ENCODE measurements at places on chromosomes 5 and 9.

DNA sequence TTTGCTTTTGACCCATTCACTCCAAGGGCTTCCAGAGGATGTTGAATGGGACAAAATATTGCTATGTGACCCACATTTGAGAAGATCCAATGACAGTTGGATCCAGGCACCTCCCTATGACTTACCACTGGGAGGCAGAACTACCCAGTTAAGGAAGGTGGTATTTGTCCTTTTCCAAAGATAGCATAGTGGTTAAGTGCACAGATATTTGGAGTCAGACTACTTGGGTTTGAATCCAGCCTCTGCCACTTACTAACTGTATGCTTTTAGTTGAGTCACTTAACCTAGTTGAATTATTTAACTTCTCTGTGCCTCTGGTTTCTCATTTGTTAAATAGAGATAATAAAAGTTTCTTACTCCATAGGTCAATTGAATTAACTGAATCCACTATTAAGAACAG lies 74.5 kb upstream of the PALM2AKAP2 start:
- DNase-seq = no peak

DNA sequence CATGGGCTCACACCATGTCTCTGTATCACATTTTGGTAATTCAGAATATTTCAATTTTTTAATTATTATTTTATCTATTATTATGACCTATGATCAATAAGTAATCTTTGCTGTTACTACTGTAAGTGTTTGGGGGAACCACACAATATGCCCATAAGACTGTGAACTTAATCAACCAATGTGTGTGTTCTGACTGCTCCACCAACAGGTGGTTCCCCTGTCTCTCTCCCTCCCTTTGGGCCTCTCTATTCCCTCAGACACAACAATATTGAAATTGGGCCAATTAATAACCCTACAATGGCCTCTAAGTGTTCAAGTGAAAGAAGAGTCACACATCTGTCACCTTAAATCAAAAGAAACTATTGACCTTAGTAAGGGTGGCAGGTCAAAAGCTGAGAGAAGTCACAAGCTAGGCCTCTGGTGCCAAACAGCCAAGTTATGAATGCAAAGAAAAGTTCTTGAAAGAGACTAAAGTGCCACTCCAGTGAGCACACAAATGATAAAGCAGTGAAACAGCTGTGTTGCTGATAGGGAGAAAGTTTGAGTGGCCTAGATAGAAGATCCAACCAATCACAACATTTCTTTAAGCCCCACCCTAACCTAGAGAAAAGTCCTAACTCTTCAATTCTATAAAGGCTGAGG lies 88.7 kb downstream of the DEPDC1B start:
- DNase-seq = no peak

DNA sequence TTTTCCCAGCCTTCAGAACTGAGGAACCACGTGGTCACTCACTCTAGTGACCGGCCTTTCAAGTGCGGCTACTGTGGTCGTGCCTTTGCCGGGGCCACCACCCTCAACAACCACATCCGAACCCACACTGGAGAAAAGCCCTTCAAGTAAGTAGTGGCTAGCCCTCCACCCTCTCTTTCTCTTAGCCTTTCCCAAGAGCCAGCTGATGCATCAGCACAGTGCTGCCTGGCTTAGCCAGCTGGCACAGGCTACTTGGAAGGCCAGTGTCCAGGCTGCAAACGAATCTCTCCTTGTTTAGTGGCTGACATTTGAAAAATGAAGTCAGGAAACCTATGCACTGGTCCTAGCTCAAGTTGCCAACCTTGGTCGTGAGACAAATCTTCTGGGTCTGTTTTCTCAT lies 91.1 kb downstream of the PRDM6 start:
- DNase-seq = no peak

- DNase-seq = no peak
These were observed 24.6 kb downstream of the SMIM23 start for GRCh38 chr5:171810227-171810626.

DNA sequence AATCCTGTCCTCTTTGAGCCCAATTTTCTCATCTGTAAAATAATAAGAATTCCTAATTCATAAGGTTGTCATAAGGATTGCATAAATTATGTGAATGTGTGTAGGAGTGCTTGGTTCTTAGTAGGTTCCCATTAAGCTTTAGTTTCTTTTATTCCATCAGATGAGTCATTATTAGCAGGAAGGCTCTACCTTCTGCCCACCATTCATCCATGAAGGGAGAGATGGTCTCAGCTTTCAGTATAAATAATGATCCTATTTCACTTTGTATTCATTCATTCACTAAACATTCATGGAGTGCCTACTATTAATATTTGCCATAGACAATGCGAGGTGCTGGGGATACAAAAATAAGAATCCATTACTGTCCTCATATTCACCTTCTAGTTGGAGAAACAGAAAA lies 3.0 kb downstream of the CMYA5 start:
- DNase-seq = no peak

- no peak for DNase-seq
These were observed 11.8 kb downstream of the TRUB2 start for GRCh38 chr9:128310461-128310860.

DNA sequence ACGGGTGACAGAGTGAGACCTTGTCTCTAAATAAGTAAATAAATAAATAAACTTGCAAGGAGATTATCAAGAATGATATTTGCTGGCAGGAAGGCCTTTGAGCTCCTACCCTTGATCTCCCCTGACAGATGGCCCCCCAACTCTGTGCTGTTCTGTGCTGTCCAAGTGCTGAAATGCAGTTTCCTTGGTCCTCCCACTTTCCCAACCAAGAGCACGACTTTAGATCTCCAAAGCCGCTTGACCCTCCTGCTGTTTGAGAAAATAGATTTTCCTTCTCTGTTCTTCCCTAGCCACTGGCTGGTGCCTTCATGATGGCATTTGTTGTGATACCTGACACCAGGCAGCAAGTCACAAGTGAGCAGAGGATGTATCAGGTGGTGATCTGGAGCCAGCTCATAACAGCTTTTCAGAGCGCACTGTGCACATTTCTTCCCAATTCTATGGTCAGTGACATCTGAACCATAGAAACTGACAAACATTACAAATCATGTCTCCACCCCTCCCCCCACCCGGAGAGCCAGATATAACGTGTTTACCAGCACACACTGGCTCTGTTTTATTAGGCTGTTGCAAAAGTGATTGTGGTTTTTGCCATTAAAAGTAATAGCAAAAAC lies 80.0 kb upstream of the PUM3 start:
- DNase-seq = no peak

DNA sequence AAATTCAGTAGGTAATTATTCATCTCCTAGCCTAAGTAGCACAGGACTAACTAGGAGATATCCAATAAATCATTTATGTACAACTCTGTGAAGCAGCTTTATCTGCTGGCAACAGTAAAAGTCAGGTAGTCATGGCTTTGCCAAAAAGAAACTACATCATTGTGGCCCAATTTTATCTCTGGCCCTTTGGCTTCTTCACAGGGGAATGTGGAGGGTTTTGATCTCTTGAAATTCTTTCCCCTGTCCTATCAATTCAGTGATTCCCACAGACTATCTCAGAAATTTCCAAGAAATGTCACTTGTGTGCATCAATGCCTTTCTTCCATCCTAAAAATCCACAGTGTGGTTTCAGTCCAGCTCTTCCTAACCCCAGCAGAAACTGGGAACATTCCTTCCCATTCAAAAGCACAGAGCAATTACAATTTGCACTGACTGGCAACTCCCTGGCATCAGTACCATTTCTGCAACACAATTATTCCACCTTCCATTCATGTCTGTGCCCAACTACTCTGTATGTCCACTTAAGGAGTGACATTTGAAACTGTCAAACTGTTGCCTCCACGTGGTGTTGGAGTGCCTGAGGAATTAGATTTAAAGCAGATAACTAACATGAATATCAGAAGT lies 6.6 kb downstream of the CDC14B start:
- no peak for DNase-seq

GRCh38 chr9:130118841-130119518 lies 53.2 kb upstream of the NCS1 start:
- DNase-seq = no peak

DNA sequence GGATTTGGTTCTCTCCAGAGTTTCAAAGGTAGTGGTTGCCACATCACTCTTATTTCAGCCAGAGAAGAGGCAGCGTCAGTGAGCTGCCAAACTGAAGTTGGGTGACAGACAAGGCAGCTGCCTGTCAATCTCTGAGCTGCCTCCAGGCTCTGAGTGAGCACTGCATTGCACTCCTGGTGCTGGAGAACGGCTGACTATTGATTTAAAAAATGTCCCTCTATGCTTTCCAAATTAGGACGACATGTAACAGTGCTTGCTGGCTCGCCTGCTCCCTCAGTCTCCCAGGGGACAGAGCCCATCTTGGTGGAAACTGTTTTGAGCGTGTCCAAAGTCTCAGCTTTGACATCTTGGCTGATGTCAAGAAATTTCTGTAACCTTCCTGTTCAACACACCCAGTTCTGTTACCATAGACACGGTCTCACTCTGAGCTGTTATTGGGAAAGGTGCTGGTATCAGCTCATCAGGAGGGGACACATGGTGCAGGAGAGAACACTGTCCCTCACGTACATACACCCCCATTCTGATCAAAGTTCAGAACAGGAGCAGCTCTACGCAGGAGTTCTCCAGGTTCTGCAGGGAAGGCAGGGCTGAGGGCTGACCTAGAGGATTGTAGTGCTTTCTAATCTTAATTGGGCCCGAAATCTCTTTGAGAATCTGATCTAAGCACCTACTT lies 15.7 kb downstream of the PCDH12 start:
- DNase-seq = no peak

DNA sequence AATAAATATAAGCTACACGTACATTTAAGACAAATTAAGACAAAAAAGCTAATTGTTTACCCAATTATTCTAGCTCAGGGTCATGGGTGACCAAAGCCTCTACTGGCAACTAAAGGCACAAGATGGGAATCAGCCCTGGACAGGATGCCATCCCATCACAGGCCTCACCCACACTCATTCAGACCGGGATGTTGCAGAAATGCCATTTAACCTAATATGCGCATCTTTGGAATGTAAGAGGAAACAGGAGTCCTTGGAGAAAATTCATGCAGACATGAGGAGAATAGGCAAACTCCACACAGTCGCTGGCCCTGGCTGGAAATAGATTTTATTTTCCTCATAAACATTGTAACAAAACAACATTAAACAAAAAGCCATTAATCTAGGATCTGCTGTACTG lies 2003.8 kb upstream of the CDH9 start:
- DNase-seq = no peak

GRCh38 chr5:160667160-160667559 lies 184.9 kb downstream of the ATP10B start:
- no peak for DNase-seq

DNA sequence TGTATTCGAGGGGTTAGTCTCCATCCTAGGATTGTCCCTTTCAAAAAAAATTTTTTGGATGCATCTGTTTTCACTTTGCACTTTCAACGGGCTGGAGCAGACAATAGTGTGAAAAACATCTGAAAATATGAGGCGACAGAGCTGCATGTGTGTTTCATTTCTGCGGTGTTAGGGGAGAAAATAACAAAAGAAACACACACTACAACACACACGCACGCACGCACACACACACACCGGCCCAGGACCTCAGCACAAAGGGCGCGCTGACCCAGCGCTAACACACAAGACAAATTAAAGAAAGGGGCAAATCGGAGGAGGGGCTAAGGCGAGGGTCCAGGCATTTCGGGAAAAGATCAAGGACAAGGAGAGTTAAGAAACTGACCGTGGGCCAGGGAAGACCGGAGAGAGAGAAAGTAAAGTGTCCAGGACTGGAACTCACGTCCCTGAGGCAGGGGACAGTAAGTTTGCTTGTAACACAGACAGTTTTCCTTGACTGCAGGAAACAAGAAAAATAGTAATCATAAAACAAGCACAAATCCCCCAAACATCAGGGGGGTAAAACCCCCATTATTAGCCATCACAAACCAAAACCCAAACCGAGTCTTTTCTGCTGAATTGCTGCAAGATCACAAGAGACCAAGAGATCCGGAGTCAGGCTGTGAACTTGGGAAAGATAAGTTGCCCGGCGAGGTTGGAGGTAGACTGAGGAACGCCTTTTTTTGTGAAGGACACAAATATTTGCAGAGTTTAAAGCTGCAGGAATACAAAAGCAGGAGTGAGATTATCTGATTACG lies 302.1 kb downstream of the PARP8 start:
- DNase-seq = no peak

DNA sequence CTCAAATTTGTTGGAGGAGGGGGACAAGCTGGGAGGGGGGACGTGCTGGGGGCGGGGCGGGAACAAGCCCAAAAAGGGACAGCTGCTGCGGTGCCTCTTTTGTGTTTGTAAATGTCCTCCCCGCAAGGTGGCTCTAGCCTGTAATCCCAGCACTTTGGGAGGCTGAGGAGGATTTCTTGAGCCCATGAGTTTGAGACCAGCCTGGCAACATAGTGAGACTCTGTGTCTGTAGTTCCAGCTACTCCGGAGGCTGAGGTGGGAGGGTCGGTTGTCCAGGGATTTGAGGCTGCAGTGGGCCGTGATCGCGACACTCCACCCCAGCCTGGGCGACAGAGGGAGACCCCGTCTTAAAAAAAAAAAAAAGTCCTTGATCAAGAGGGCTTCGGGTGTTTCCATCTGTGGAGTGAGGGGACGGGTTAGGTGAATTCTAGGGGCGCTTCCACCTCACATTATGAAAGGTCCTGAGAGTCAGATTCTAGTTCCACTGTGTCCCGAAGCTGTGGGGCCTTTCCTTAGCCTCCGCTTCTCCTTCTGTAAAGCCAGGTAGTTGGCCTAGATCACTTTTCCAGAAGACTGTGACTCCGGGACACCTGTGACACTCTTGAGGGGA lies 779 bp upstream of the CTNNA1 start:
- no peak for DNase-seq

- no peak for DNase-seq
These were observed 56.1 kb upstream of the PHYKPL start for GRCh38 chr5:178288401-178289368.

GRCh38 chr5:151202381-151203139 lies 21.3 kb downstream of the CCDC69 start:
- DNase-seq = no peak

DNA sequence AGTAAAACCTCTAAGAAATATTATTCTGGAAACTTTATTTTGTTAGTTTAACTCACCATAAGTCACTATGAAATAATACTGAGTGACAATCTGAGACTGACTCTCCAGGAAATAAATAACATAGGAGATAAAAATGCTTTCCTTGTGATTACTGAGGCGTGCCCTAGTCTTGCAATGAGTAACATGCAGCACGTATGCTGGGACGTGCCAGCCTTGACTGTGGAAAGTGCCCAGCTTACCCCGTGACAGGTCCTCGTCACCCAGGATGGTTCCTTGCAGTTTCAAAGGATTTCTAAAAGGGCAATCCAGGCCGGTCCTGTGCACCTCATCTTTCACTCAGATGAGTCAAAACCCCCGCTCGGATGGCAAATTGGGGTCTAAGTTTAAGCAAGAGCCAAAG lies 720.8 kb upstream of the ADAMTS16 start:
- no peak for DNase-seq

- DNase-seq = no peak
These were observed 1431.0 kb upstream of the WWC1 start for GRCh38 chr5:166860426-166860825.
